ENCODE measurements at places on chromosomes 2 and 18.

DNA sequence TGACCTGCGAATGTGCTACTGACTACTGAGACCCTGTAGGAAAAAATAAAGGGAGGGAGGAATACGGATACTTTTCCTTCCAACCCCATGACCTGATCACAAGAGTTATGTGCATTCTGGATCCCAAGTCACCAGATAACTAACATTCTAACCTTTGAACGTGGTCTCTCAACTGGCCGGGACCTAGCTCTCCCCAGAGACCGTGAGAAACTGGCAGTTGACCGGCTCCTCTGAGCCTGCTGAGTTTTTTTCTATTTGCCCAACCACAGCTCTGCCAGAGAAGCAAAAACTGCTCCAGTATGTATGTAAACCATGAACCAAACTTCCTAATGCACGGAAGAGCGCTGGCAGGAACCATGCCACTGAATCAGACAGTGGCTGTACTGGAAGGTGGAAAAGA lies 47.5 kb upstream of the PTMA start:
- no peak for DNase-seq

GRCh38 chr2:69582582-69583176 lies 60.9 kb downstream of the AAK1 start:
- DNase-seq = no peak

GRCh38 chr2:188527141-188527540 lies 235.5 kb downstream of the GULP1 start:
- DNase-seq = no peak

- DNase-seq = no peak
Observed at GRCh38 chr2:233048569-233049193, 11.5 kb upstream of the INPP5D start.

DNA sequence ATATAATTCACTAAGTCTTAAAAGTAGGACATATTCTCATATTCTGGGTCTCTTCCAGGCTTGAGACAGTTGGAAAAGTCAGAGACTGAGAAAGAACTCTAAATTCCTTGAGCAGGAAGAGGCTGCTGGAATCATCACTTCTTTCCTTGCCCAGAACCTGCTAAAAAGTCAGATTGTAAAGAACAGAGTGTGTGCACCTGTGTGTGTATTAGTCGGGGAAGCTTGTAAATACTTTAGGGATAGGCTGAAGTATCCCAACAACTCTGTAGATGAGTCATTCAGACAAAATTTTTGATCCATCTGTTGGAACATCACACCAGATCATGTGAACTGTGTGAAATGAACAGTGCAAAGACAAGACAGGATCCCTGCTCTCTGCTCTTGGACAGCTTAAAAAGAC lies 16.1 kb downstream of the GAREM1 start:
- no peak for DNase-seq

DNA sequence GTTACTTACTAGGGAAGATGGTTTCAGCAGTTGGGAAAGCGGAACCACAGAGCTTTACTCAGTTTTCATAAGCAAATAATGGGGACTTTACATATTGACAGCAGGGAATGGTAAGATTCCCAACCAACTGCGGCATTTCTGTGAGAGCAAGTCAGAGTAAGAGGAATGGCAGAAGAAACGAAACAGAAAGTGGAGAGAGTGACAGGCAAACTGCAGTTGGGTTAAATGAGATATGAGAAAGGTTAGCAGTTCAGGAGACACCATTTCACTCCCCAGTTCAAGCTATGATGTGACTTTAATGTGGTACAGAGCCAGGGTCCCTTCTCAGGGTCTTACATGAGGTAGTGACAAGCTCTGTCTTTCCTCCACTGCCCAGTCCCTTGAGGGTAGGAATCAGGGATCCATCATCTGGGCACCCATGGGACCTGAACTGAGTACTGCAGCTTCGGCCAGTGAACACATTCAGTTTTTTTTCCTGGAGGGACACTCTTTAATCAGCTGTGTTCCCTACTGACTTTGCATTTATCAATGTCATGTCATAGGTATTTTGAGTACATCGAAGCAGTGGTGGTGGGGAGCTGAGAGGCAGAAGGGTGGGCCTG lies 33.0 kb upstream of the GREB1 start:
- DNase-seq = no peak

- DNase-seq = no peak
Observed at GRCh38 chr2:54392555-54393324, 63.4 kb upstream of the SPTBN1 start.

DNA sequence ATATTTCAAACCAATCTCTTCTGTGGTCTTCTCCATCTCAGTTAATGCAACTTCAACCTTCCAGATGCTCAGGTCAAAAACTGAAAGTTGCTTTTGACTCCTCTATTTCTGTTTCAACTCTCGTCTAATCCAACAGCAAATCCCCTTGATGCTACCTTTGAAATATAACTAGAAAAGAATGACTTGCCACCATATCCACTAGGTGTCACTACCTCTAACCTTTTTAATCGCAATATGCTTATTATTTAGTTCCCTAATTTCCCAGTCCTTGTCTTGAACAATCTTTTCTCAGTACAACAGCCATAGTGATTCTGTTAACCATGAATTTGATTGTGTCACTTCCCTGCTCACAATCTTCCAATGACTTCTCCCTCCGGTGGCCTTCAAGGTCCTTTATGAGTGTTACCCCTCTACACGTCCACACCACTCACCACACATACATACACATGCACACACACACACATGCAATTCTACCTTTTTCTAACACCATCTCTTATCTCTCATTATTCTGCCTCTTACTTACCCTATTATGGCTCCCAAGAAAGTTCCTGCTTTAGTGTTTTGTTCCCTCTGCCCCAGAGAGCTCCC lies 245.5 kb upstream of the KCNJ3 start:
- DNase-seq = no peak

GRCh38 chr2:176138526-176138922 lies 9.0 kb downstream of the HOXD8 start:
- DNase-seq = no peak

- no peak for DNase-seq
Observed at GRCh38 chr2:179569831-179570233, 291.6 kb downstream of the ZNF385B start.

- DNase-seq = peak; percentile 55
Observed at GRCh38 chr2:197904446-197904845, 100.1 kb downstream of the PLCL1 start.

GRCh38 chr2:139031722-139032121 lies 251.5 kb upstream of the NXPH2 start:
- no peak for DNase-seq

DNA sequence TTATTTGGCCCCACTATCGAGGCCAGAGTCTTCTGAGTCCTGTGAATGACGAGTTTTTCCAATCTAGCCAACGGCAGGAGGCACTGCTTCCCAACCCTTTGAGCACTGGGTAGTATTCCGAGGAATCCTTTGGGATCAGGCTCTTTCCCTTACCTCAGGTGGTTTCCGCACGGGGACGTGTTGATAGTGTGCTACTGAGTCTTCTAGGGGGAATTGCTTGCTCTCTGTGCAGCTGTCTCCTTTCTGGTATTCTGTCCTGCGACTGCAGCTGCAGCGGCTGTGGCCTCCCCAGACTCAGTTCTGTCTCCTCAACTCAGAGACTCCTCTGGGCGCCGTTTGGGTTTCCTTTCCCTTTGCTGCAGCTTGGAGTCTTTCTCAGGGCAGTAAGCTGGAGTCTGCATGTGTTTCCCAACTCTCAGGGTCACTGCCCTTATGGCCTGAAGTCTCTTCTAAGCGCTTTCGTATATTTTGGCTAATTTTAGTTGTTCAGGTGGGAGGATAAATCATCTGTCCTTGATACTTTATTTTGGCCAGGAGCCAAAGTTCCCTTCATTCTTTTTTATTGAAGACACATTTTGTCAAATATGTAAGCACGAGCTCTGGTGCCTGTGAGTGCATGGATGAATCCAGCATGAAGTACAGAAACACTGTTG lies 118.4 kb downstream of the MAP4K4 start:
- DNase-seq = no peak

DNA sequence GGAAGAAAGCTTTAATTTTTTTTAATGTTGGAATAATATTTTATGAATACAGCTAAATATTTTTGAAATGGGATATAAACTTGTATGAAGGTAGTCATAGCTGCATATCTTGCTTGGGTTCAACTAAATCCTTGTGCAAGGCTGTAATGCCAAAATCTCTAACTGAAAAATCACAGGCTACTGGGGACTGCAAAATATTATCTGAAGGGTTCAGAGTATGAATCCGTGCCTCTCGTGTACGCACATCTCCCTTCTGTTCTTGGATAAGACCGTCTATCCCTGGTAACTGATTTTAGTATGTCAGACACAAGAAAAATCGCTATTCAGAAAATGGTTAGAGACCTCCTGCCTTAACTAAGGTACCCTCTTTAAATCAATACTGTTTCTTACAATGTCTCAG lies 71.8 kb downstream of the ACVR1 start:
- DNase-seq = no peak

GRCh38 chr2:215032153-215032552 lies 106.3 kb downstream of the ABCA12 start:
- no peak for DNase-seq

GRCh38 chr2:226733189-226733858 lies 66.3 kb downstream of the IRS1 start:
- DNase-seq = no peak

- no peak for DNase-seq
Observed at GRCh38 chr18:10353791-10354190, 100.6 kb upstream of the APCDD1 start.

DNA sequence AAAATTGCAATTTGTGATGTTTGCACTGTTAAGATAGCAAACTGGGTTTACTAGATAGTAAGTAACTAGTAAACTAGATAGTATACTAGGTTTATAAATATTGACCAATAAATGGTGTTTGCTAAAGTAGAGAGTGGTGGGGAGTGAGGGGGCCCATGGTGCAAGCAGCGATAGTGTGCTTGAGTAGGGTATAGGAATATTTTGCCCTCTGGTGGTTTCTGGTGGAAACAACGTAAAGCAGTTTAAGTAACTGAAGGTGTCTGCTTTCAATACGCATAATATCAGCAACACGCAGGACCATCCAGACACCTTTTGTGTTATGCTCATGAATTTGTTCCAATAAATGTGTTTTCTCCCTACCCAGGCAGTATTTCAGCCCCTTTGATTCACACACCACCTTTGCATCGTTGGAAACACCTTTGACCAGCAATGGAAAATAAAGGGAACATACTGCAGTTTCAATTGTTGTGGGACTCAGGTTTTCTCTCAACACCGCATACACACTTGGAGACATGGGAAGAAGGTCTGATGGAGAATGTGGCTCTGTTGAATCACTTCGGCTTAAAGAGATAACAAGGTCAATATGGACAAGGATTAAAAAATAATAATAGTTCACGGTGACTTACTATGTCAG lies 16.7 kb upstream of the STAT1 start:
- peak; percentile 56 for DNase-seq
